ENCODE measurements at places on chromosomes 1 and 21. TPM values are rescaled to one million over a fixed set of nuclear protein-coding genes. Genes with fewer than 3 reads are reported as not detected.

DNA sequence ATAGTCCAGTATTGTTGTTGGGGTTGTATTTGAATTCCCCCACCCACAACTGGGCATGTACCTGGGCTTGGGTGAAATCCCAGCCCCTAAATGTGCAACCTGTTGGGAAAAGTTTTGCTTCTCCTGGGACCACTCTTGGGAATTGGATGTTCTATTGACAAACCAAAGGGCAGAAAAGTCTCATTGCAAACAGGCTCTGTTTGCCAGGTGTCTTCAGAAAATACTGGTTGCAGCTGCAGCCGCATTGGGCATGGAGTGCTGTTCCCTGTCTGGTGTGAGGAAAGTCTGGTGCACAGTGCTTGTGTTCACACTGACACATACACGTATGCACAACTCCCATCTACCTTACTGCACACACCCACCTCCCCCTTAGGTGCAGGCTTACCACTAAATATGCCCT, 12.1 kb downstream of the PTPRU start:
- DNase-seq = no peak

DNA sequence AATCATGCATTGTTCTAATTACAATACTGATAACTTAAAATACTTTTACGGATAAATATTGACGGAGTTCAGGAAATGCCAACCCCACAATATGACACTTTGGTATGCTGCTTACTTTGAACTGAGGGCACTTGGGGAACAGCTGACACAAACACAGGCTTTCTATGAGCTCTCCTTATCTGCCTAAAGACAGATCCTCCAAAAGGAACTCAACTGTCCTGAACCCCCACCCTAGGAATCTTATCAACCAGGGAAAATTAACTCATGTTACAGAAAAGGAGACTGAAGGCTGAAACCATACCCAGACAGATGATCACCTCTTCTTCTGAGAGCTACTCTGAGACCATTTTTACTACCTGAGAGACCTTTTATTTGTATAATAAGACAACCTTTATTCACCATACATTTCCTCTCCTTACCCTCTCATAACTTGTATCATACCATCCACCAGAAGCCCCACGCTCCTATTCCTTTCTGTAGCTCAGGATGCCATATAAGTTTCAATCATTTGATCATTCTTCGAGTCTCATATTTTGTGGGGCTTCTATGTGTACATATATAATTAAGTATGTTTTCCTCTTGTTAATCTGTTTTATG, 239.5 kb downstream of the FAF1 start:
- no peak for DNase-seq

- peak; percentile 76 for DNase-seq
These were observed 32.3 kb downstream of the BCAS2 start for GRCh38 chr1:114549137-114549536.

DNA sequence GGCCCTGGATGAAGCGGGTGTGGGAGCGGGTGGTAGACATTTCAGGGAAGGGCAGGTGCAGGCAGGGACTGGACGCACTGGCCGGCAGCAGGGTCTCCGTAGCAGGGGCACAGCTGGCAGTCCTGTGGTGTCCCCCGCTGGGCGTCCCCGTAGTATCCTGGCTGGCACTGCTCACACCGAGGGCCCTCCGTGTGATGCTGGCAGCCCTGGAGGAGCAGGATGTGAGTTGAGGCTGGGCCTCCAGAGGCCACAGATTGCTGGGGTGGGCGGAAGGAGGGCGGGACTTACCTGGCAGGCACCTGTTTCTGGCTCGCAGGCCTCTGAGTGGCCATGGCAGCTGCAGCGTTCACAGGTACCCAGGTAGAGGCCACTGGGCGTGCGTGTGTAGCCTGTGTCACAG, 62.3 kb downstream of the LDLRAD2 start:
- DNase-seq = no peak

DNA sequence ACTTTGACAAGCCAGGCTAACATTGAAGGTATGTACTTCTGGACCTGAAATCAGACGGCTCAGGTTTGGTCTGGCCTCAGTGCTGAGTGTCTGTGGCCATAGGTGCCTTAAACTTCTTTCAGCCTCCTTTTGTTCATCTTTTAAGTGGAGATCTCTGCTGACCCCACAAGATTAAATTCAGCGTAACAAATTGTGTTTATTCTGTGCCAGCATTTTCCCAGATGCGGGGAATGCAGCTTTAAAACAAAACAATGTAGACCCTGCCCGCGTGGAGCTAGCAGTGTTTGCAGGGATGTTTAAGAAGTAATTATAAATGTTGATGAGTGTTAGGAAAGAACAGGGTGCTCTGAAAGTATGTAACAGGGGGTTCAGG, 923 bp downstream of the CAP1 start:
- DNase-seq = no peak

GRCh38 chr1:18947570-18947969, 8.9 kb downstream of the IFFO2 start:
- no peak for DNase-seq

DNA sequence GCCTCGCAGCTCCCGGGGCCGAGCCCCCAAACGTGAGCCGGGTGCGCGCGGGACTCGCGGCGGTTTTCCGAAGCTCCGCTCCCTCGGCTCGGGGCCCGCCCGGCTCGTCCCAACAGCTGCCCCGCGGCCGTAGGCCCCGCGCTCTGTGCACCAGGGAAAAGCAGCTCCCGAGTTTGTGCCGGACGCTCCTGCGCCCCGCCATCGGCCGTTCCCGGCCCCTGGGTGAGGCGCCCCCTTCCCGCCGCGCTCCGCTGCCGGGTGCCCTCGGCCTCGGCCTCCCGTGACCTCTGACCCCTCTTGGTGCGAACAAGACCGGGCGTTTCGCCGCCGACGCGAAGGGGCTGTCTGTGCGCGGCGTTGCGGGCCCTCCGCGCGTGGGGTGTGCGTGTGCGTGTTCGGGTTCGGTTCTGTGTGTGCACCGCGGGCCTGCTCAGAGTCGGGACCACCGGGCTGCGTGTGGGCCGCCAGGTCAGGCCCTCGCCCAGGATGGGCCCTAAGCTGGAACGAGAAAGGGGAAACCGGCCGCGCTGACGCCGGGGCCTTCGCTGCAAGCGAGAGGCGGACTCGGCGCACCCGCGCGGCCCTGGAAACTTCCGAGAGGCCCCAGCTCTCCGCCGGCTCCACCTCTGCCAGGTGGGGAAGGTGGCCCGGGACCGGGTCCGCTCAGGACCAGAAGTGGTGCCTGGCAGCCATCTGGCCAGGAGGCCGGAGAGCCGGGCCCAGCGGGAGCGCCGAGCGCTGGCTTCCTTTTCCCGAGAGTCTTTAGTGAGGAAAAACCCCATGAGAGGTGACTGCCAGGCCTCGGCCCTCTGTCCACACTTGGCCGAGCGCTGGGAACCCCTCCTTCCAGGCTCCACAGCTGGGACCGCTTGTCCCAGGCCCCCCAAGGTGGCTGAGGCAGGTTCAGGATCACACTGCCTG, 1.9 kb downstream of the PRDM16 start:
- peak; percentile 87 for DNase-seq

DNA sequence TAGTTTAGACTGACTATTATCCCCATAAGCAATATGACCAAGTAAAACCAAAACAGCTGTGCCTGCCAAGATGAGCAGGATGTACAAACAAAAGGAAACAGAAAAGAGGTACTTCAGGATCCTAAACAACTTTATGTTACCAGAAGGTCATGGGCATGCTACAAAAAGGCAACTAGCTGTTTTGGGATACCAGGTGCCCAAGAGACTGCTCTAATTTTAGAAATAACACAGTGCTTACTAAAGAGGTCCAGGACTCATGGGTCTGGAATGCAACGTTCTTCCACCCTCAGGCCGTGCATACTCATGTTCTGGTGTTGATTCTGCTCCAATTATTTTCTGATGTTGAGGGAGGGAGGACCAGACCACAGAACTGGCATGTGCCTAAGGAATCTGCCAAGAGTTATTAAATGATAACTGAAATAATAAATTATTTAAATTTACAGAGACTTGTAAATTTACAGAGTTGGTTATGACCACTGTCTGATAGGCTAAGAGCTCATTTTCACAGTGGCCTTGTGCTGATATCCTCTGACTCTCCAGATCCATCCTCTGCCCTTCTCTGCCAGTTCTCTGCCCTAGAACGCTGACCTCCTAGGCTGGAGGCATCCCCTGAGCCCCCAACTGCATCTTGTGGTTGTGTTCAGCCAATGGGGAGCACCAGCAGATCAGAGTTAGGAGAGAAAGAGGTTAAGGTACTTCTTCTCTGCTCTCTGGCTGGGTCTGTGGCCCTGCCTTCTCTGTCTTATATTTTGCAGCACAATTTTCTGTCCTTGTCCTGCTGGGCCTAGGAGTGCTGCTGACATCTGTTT, 37.7 kb upstream of the BCL10 start:
- DNase-seq = no peak

DNA sequence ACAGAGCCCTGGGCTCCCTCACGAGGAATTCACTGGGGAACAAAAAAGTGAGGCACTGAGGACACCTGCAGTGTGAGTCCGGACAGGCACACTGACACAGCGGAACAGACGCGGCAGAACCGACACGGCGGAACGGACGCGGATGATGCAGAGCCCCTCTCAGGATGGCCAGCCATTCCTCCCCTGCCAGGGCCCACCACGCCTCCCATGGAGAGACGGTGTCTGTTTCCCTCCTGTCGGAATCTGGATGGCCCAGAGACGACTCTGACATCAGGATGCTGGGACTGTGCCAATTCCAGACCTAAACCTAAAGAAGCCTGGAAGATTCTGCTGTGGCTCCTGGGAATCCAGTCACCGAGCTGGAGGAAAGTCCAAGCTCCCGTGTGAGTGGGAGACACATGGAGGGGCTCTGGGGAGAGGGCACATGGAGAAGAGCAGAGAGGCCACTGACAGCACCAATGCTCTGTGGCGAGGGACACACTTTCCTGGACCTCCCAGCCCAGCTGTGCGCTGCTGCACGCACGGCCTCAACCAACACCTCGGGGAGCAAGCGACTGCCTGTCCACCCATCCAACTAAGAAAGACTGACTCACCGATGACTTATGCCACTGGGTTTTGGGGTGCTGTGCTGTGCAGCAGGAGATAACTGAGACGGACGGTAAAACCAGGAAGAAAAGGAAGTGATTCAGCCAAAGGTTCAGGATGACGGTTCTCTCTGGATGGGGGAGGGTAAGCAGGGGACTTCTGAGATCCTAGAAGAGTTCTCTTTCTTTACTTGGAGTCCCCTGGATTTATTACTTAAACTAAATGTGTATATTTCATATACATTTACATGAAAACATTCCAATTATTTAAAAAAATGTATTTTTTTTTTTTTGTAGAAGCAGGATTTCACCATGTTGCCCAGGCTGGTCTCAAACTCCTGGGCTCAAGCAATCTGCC, 23.3 kb downstream of the ZBTB17 start:
- no peak for DNase-seq

- no peak for DNase-seq
These were observed 3.2 kb downstream of the LRRC42 start for GRCh38 chr1:53949023-53949990.

- DNase-seq = no peak
These were observed 92.0 kb downstream of the CASZ1 start for GRCh38 chr1:10704368-10704882.

- DNase-seq = no peak
These were observed 71.6 kb upstream of the CASZ1 start for GRCh38 chr1:10867914-10868598.

DNA sequence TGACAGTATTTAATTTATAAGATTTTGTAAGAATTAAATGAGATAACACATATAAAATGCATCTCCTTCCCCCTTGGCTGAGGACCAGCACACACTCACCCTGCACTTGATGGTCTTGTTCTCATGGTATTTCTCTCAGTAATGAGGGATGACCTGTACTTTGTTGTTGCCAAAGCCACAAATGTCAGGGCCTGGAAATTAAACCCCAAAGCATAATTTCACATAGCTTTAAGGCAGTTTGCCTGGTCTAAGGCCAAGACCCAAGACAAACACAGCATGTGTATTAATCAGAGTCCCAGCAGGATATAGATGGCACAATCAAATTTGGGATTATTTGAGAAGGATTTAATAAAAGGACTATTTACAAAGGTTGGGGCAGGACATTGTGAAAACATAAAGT, 48.6 kb upstream of the EPS15 start:
- DNase-seq = no peak

DNA sequence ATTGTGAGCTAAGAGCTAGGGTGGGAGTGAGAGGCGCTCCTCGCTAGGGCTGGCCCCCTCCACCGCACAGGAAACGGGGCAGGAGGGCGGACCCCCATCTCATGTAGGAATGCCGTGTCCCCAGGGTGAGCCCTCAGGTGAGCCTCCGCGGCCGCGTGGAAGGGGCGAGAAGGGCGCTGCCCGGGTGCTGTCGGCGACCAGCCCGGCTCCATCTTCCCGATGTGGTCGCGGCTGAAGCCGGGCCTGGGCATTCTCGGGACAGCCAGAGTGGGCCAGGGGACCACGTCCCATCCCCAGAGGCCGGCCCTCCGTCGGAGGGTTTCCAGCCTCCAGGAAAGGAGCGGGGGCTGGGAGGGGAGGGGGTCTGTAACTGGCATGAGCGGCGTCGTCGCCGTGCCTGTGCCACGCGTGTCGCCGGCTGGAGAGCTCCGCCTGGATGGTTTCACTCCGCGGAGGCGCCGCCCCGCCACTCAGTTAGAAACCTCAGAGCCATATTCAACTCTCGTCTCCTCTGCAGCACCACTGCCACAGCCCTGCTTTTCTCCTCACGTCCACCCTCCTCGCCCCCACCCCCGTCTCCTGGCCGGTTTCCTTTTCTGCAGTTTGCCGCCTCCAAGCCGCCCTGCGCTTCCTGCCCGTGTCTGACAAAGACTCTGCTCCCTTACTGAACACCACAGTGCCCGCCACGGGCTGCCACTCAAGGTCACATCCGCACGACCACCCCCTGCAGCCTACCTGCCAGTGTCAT, at the start of gene TMEM269:
Gene TMEM269 (plus strand): TSS at position 46 of the 748 bp plus-strand sequence. CDS start 4,903 bp downstream, outside the sequence.
- peak; percentile 86 for DNase-seq

DNA sequence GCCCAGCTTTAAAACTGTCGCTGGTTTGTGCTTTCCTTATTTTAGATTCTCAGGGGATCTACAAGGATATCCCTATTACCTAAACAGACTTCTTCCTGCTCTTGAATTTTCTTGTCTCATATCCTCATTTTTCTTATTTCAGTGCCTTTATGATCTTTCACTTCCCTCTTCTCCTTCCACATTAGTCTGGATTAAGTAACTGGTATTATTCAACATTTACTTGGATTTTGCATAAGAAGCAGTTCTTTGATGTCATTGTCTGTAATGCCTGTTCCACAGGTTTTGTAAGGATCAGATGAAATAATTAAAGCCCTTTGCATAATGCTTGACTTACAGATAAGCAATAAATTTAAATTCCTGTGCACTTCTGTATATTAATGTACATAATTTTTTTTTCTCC, 26.5 kb downstream of the CXADR start:
- DNase-seq = no peak

DNA sequence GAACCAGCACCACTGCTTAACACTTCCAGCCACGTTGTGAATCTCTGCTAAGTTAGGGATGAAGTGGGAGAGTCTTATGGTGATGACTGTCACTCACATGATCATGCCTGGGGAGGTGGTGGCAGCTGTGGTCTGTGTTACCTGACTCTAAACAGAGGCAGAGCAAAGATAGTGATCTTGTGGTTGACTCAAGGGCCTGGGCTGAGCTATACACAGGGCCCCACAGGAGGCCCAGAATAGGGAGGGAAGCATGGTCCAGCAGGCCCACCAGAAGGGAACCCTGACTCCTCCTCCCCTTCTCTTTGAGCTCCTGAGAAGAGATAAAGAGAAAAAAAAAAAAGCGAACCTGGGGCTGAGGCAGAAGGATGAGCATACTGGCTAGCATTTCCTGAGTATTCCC, 55.0 kb downstream of the PLXNA2 start:
- no peak for DNase-seq

Gene RGS16
- 18.4 TPM for total RNA-seq

Gene RGS4
- 0.52 TPM for total RNA-seq

Gene ADAM30
- not detected for total RNA-seq

Gene PBX1
- total RNA-seq = 38.8 TPM

Gene NECTIN4
- total RNA-seq = 9.4 TPM

Gene ATF3
- total RNA-seq = 18.7 TPM

Gene DENND2C
- total RNA-seq = 4.4 TPM

Gene TCP10L
- not detected for total RNA-seq

Gene PTPRC
- total RNA-seq = 99.4 TPM

Gene BMP8A
- total RNA-seq = 0.30 TPM

Measured in upper lobe of left lung (tissue), 6 donors.